Gastrocnemius medialis (tissue), 4 donors: ENCODE measurements at places on chromosomes 13 and 19.

GRCh38 chr19:29845574-29846176 lies 33.9 kb downstream of the CCNE1 start:
- no peak for DNase-seq

DNA sequence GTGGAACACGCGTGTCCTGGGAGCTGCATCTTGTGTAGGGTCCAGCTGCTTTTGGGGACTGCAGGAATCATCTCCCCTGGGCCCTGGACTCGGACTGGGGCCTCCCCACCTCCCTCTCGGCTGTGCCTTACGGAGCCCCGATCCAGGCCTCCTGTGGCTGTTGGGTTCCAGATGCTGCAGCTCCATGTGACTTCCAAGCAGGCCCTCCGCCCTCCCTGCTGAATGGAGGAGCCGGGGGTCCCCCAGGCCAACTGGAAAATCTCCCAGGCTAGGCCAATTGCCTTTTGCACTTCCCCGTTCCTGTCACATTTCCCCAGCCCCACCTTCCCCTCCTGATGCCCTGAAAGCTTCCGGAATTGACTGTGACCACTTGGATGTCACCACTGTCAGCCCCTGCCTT lies 6.2 kb upstream of the PGLS start:
- no peak for DNase-seq

GRCh38 chr19:18412610-18413239 lies 6.5 kb upstream of the SSBP4 start:
- DNase-seq: no peak

- no peak for DNase-seq
Measured at GRCh38 chr19:5743630-5744029, 23.2 kb downstream of the CATSPERD start.

DNA sequence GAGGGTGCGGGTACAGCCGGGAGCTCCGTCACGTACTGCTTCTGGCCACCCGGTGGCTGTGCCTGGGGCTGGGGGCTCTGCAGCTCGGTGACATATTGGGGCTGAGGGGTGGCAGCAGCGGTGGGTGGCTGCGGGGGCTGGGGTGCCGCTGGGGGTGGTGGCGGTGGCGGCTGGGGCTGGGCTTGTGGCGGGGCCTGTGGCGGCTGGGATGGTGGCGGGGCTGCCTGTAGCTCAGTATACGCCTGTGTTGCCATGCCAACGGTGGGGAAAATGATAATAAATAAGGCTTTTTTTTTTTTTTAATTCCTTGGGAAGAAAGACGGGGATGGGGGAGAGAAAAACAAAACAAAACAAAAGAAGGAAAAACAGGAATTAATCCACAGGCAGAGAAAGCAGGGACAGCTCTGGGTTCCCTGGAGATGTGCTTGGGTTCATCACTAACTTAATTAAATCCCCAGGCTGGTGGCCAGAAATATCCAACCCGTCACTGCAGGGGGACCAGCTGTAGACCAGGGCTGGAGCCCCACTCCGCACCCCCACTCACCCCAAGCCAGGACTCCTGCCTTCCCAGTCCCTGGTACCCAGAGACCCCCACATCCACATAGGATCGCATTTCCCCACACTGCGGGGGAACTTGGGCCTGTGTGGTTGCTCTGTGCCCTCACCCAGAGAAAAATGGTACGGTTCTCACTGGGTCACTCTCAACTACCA lies 12.4 kb downstream of the RFX1 start:
- no peak for DNase-seq

GRCh38 chr13:104641309-104641708 lies 1575.1 kb upstream of the SLC10A2 start:
- no peak for DNase-seq

DNA sequence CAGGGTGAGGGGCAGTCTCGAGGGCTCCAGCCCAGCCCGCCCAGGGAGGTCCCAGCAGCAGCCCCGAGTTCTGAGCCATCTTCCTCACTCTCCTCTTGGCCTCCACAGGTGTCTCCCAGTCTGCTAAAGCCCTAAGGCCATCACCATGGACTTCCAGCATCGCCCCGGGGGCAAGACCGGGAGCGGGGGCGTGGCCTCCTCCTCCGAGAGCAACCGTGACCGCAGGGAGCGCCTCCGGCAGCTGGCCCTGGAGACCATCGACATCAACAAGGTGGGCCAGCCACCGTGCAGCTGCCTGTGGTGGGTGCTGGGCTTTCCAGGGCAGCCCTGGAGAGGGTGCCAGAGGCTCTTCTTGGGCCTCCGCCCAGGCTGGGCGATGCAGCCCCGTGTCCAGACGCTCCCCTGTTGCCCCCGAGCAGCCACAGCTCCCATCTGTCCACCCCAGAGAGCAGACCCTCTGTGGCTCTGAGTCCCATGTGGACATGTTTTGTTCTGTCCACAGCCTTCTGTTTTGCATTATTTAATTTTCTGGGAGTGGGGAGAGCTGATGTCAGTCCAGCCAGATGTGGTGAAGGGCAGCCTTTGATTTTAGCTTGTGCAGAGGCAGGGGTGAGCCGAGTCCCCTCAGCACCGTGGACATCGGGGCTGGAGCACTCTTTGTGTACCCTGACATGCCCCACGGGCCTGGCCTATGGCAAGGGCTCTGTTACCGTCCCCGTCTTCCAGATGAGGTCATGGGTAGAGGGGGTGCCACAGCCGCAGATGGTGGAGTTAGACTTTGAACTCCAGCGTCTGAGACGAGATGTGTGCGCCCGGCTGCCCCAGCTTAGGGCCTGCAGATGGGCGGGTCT lies 5.6 kb upstream of the AMH start:
- DNase-seq: no peak

DNA sequence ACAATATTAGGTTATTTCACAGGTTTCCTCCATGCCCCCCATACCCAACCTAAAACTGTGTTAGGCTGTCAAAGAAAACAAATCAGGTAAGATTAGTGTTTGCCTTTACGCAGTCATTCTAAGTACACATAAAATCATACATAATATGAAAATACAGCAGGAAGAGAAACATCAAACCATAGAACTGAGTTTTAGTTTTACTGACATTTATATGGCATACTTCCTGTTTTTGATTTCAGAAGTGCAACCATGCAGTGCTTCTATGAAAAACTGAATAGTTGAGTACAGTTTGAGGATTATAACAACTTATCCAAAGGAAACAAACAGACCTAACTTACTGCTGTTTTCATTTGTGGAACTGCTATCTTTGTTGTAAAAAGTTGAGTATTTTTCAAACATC lies 91.3 kb downstream of the KCNRG start:
- no peak for DNase-seq

DNA sequence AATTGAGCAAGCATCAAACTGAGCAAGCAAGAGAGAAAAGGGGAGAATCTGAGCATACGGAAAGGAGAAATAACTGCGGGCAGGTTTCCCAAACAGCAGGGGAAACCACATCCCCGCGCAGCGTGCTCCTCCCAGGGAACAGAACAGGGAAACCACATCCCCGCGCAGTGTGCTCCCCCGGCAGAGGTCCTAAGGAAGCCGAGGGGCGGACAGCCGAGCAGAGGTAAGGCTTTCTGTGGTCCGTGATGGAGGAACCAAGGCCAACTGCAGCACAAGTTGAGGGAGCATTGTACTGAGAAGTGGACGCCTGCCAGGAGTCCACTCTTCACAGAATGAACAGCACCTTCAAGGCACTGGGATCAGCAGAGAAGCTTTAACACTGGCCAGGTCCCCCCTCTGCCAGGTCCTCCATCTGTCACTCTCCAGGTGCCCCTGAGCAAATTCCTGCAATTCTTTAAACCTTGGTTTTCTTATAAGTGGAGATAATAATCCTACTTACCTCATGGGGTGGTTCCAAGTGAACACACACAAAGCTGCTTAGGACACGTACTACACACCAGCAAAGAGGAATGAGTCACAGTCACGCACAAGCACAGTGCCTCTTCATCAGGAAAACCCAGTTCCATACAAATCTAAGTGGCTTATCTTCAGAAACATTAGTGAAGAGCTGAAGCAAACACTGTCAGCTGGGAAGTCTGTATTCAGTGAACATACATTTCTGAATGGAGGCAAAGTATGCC lies 23.0 kb upstream of the LAMP1 start:
- no peak for DNase-seq
